NB4 (cell line): ENCODE measurements at places on chromosomes 1 and 21.
A peak's percentile ranks its signal among the peaks of the same experiment; 100 is the strongest.

DNA sequence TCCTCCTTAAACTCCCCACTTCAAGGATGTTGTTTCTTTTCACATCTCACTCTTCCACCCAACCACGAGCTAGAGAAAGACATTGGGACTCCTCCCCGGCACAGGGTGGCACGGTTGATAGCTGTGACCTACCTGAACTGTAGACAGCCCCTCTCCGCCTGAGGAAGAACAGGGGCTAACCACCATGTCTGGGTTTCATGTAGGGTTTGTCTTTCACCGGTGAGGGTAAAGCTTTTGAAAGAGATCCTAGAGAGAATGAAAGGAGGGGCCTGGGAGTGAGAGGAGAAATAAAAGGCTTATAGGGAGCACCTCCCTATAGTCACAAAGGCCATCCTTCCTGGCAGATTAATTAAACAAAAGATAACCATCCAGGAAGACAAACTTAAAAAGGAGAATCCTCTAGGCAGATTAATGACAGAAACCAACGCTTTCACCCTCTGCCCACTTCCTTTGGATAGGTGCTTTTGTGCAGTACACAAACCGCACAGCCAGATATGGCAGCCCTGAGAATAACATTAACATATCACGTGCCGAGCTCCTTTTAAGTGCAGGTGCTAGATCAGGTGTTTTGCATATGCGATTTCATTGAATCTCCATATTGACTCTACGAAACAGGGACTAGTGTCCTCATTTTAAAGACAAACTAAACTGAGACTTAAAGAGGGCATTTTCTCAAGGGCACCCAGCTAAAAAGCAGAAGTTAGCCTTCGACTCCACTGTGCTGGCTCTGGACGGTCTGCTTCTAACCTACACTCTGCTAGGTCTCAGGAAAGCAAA lies 178.1 kb upstream of the RUNX1 start:
- DNase-seq, result peak; percentile 58

DNA sequence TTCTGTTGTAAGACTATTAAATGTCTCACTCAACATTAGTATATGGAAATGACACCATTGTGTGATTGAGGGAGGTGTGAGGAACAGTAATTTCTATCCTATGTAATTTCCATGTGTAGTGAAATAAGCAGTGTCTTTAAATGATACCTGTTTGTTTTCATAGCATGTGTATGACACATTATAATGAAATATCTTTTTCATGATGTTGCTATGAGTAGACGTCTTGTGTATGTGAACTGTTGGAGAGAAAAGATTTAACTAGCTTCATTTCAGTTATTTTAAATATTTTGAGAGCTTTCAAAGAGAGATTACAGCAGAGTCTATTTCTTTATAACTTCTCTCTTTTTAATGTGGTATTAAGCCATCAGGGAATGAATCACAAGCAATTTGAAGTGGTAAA lies 71.5 kb upstream of the QSOX1 start:
- DNase-seq, result no peak

- peak; percentile 1 for DNase-seq
Observed at GRCh38 chr21:16713331-16714117, 799.3 kb upstream of the CXADR start.

DNA sequence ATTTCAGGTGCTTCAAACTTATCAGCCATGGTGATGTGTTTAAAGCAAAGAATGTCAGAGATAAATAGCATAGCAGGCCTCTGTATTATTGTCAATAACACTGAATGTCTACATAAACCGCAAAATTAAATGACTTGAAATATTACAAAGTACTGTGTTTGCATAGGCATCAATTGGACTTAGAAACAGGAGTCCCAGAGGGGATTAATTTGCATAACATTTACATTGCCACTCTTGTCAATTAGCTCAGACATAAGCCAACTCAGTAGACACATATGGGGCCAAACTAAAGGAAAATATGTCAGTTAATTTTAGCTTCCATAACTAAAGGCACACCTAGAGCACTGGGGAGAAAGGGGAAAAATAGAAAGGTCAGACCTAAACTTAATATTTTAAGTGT lies 814.5 kb upstream of the NEGR1 start:
- no peak for DNase-seq

- peak; percentile 35 for DNase-seq
Observed at GRCh38 chr1:40625476-40626382, 39.8 kb downstream of the RIMS3 start.

GRCh38 chr1:6723621-6724428 lies 22.2 kb upstream of the DNAJC11 start:
- no peak for DNase-seq

DNA sequence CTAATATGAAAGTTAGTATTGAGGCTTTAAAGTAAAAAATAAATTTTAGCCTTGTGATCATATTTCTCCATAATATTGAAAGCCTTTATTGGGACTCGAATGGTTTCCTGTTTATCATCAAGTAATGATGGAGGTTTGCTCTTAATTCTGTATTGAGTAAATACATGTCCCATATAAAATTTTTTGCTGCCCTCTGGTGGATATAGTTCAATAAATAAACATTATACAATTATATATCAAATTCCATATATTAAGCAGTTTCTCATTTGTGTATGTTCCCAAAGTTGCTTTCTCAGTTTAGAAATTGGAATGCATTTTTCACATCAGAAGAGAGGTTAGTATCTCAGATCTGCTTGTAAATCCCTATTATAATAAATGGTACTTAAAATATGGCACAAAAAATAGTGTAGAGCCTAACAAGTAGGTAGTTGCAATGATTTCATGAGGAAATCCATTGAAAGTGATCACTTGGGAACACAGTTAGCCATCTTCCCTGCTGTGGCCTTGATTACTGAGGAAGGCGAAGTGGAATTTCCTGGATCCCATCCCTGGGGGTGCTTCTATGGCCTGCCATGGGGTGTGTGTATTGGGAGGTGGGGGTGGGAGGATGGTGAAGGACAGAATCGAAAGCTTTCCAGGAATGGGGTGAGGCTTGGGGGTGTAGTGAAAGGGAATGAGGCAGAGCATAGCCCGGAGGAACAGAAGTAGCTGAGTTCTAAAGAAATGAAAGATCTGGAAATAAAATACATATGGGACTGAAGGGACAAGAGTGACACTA lies 84.1 kb upstream of the C21orf91 start:
- peak; percentile 17 for DNase-seq

DNA sequence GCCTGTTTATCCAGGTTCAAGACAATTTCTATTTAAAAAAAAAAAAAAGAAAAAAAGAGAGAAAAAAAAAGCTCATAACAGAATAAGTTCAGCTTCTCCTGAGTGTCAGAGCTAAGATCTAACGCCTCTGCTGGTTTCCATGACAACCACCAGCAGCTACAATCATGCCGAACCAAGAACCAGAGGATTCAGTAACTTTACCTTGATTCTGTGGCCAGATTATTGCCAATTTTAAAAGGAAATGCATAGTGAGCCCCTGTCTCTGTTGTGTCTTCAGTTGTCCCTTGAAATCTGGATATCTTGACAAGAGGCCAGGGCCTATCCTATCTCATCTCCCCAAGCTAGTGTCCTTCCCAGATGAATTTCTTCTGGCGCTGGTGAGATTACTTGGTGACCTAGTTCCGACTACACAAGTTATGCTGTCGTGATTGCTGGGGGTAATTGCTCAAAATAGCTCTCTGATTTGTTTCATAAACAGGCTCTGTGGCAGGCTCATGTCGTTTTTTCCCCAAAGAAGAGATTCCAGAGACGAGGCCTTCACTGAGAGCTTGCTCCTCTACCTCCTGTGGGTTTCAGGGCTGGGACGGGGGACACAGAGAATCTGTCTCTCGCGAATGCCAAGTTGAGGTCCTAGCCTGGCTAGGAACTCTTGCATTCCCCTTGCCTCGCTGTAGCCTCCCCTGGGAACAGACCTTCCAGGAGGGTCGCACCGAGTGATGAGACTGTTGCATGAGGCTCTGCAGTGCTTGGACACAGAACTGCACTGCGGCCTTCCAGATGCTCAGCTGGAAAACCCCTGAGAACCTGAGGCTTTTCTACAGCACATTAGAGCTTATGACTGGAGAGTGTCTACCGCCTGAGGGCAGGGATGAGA lies 32.4 kb upstream of the SCCPDH start:
- no peak for DNase-seq

- peak; percentile 94 for DNase-seq
Observed at GRCh38 chr1:211589782-211590721, 11.1 kb upstream of the SLC30A1 start.

DNA sequence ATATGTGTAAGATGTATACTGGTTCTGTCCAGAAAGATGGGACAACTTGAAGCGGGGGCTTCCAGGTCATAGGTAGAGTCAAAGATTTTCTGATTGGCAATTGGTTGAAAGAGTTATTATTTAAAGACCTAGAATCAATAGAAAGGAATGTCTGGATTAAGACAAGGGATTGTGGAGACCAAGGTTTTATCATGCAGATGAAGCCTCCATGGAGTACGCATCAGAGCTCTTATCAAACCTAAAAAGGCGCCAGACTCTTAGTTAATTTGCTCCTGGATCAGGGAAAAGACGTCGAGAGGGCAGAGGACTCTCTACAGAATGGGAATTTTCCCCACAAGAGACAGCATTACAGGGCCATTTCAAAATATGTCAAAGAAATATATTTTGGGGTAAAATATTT lies 23.7 kb upstream of the ETV3 start:
- DNase-seq, result no peak

GRCh38 chr1:25718732-25719131 lies 81.3 kb upstream of the SELENON start:
- DNase-seq, result no peak

- DNase-seq, result no peak
Observed at GRCh38 chr1:147238053-147238902, 4.2 kb upstream of the CHD1L start.

DNA sequence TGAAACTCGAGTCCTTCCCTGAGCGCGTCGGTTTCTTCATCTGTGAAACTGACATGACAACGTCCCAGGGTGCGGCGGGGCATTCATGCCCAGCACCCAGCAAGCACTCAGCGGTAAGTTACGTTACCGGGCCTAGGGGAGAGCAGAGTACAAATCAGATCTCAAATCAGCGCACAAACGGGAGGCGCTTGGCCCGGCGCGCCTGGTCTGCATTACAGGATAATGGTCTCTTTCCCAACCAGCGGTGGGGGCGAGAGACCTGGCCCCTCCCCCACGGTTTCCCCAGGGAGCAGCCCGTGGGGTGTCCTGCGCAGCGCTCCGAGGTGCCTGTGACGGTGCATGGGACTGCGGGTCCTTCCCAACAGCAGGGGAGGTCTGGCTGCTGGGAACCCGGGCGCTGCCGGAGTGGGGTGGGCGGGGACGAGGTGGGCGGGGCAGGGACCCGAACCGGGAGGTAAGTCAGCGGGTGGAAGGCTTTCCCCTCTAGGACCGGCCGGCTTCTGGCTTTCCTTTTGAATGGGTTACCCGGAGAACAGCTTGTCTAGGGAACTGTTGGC lies 1.0 kb downstream of the TMEM51 start:
- DNase-seq, result no peak

GRCh38 chr1:14553711-14554110 lies 44.8 kb upstream of the KAZN start:
- DNase-seq, result no peak

DNA sequence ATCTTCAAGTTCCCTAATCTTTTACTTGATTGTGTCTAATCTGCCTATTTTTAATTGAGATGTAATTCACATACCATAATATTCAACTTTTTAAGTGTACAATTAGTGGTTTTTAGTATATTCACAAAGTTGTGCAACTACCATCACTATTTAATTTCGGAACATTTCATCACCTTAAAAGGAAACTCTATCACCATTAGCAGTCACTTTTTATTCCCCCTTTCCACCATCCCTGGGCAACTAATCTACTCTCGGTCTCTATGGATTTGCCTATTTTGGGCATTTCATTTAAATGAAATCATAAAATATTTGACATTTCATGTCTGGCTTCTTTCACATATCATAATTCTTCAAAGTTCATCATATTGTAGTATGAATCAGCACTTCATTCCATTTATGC lies 30.6 kb upstream of the HYI start:
- DNase-seq, result no peak

DNA sequence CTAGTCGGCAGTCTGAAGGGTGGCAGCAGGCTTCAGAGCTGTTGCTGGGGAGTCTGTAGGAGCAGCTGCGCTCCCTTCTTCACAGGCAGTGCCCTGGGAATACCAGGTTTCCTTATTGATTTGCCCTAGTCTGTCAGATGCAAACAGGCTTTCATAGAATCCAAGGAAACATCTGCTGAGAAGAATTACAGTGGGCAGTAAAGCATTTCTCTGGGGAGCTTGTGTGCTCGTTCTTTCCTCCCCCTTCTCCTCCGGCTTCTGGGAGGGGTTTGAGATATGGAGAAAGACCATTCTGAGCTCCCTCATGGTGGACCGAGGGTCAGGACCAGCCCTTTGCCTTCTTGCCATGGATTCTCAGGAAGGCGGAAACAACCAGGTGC lies 25.4 kb upstream of the PARP1 start:
- DNase-seq, result no peak

- no peak for DNase-seq
Observed at GRCh38 chr1:80448081-80448480, 1352.7 kb upstream of the ADGRL2 start.

- no peak for DNase-seq
Observed at GRCh38 chr1:19532519-19532918, 47.2 kb upstream of the CAPZB start.

- no peak for DNase-seq
Observed at GRCh38 chr1:87800006-87800405, 471.3 kb downstream of the LMO4 start.

GRCh38 chr1:23865543-23865930 lies 2.6 kb downstream of the FUCA1 start:
- DNase-seq, result peak; percentile 68

DNA sequence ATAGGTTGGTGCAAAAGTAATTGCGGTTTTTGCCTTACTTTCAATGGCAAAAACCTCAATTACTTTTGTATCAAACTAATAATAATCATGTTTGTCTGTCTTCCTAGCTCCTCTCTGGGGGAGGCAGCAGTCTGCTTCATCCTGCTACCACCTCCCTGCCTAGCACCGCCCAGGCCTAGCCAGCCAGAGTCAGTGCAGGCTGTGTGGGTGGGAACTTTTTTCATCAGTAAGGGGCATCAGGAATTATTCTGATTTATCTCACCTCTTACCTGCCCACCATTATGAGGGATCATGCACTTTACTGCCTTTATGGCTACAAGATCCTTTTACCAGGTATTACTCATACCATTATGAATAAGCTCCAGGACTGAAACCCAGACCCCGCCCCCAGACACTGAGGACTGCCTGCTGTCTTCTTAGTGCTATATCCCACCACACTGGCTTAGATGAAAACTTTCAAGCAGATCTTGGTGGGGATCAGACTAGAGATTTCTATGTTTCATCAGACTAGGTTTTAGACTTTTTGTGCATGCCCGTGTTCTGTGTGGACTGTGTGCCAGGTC lies 116.4 kb downstream of the PBX1 start:
- no peak for DNase-seq

GRCh38 chr21:39007532-39007931 lies 175.7 kb downstream of the PSMG1 start:
- no peak for DNase-seq

GRCh38 chr1:178607718-178608408 lies 95.0 kb downstream of the TEX35 start:
- peak; percentile 86 for DNase-seq

- no peak for DNase-seq
Observed at GRCh38 chr1:234779160-234779538, 169.2 kb upstream of the IRF2BP2 start.

- no peak for DNase-seq
Observed at GRCh38 chr1:179384027-179384426, 18.3 kb downstream of the AXDND1 start.

GRCh38 chr1:109306832-109307273 lies at the start of gene MYBPHL:
Gene MYBPHL, minus strand, starts transcription at chr1:109307011. Its CDS starts 20 bp downstream, at chr1:109306991.
- DNase-seq, result peak; percentile 73

GRCh38 chr1:6030132-6030531 lies 15.6 kb upstream of the KCNAB2 start:
- no peak for DNase-seq
